ENCODE measurements at places on chromosomes 1 and 21. TPM values are rescaled to one million over a fixed set of nuclear protein-coding genes. Genes with fewer than 3 reads are reported as not detected.
A peak's percentile ranks its signal among the peaks of the same experiment; 100 is the strongest.

The SYCP1 gene
- total RNA-seq = not detected

The CHIA gene
- total RNA-seq = not detected

The HSD3B2 gene
- not detected for total RNA-seq

DNA sequence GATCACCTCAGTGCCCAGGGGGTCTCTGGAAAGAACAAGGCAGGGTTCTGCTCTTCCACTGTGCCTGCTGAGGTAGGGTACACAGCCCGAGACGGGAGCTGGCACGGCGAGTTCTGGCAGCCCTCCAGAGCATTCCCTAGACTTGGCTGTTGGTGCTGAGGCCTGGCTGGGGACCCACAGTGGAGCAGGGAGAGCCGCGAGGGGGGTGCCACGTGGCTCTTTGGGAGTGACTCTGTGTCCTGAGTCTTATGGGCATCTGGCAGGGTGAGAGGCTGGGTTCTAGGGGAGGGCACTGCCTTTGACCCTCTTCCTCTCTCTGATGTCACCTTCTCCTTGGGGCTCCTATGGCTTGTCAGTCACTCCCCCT is 336.4 kb downstream of the CAMTA1 start:
- DNase-seq = no peak
- H3K4me3 ChIP-seq = no peak overlapping the region
- no peaks in the 10 kb centered on the region for H3K27me3 ChIP-seq
- peaks cover 2% of the 10 kb centered on the region for H3K4me1 ChIP-seq
- no peaks in the 10 kb centered on the region for H3K36me3 ChIP-seq
- H3K27ac ChIP-seq = no peak overlapping the region

DNA sequence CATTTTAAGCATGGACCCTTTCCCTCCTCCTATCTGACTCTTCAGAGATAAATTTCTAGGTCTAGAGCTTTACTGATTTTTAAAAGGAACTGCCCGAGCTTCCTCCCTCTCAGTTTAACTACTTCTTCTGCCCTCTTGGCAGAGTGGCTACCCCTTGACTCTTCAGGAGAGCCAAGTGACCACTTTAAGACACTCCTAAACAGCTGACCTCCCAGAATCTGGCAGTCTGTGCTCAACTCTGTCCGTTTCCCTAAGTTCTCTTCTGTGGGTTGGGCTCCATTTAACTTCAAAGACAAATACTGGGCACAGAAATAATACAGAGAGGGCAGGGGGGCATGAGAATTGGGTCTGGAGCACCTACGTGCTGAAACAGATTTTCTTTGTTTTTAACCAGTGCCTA is 196.3 kb upstream of the FOXD3 start:
- H3K27ac ChIP-seq = no peak overlapping the region
- H3K4me3 ChIP-seq = no peak overlapping the region
- no peaks in the 10 kb centered on the region for H3K27me3 ChIP-seq
- H3K36me3 ChIP-seq = no peaks in the 10 kb centered on the region

DNA sequence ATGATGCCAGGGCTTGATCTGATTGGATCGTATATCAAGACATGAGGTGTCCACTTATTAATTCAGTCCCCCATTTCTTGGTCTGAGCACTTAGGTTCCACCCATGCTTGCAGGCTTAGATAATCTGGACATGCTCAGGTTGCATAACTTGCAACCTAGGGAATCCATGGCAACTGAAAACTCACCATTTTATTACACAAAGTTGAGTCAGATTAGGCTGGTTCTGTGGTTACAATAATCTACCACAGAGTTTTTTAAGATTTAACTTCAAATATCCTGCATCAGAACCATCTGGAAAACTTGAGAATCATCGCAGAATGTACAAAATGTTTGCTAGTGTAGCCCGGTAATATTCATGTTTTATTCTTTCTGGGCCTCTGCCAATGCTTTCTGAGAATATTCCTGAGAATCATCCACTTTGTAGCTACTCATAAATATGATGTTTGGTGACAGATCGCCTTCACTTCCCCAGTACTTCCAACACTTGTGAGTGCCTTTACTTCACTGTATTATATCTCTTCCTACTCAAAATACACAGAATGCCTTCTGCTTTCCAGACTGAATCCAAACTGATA is 707.2 kb upstream of the ADAMTS5 start:
- H3K27ac ChIP-seq = no peak overlapping the region
- H3K4me1 ChIP-seq = no peaks in the 10 kb centered on the region
- H3K4me3 ChIP-seq = no peak overlapping the region

DNA sequence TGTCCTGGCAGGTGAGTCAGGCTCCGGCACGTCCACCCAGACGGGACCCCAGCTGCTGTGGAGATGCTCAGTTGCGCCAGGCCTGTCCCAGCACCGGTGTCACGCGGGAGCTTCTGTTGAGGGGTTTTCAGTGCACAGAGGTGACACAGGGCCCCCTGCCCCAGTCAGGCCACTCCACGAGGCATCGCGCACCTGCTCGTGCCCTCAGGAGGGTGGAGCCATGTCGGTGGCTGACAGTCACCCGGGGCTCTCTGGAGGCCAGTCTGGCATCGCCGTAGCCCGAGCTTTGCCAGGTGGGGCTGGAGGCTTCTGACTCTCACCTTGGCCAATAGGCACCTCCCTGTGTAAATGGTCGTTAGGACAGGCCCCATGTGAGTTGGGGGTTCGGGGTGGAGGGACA is 11.1 kb downstream of the TMEM240 start:
- no peak overlapping the region for H3K4me3 ChIP-seq
- H3K4me1 ChIP-seq = no peaks in the 10 kb centered on the region
- H3K27me3 ChIP-seq = no peaks in the 10 kb centered on the region
- DNase-seq = no peak
- H3K27ac ChIP-seq = no peak overlapping the region
- peaks cover 5% of the 10 kb centered on the region for H3K36me3 ChIP-seq

- H3K27ac ChIP-seq = no peak overlapping the region
- H3K27me3 ChIP-seq = no peaks in the 10 kb centered on the region
- H3K4me1 ChIP-seq = no peaks in the 10 kb centered on the region
- H3K36me3 ChIP-seq = no peaks in the 10 kb centered on the region
These were observed 57.1 kb downstream of the RNF187 start for GRCh38 chr1:228544021-228544850.

- no peaks in the 10 kb centered on the region for H3K4me1 ChIP-seq
- no peaks in the 10 kb centered on the region for H3K36me3 ChIP-seq
- no peak overlapping the region for H3K4me3 ChIP-seq
- no peaks in the 10 kb centered on the region for H3K27me3 ChIP-seq
- no peak overlapping the region for H3K27ac ChIP-seq
These were observed 23.0 kb downstream of the LRRN2 start for GRCh38 chr1:204662530-204662929.

DNA sequence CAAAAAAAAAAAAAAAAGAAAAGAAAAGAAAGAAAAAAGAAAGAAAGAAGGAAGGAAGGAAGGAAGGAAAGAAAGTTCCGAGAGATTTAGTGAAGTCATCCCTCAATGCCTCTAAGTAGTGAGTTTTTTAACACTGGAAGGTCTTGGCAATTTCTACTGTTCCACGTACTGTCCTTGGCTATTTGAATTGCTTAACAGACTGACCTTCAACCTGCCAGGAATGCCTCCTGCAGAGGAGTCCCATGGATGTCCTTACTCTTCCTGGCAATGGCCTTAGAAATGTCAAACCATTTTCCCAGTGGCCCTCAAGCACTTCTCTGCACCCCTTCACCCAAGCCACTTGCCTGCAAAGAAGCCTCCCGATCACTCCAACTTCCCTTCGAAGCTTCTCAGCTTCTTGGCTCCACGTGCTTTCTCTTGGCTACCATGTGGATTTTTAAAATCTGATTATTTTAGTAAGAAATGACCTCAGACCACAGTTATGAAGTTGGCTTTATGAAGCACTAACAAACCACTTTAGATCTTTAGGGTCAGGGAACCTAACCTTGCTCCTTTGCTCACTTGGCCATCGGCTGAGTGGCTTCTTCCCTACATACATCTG is 43.7 kb upstream of the ABCG1 start:
- DNase-seq = no peak
- H3K4me3 ChIP-seq = no peak overlapping the region
- no peaks in the 10 kb centered on the region for H3K4me1 ChIP-seq
- H3K36me3 ChIP-seq = no peaks in the 10 kb centered on the region

- H3K36me3 ChIP-seq = no peaks in the 10 kb centered on the region
- H3K27me3 ChIP-seq = no peaks in the 10 kb centered on the region
- no peak overlapping the region for H3K4me3 ChIP-seq
- no peaks in the 10 kb centered on the region for H3K4me1 ChIP-seq
- no peak overlapping the region for H3K27ac ChIP-seq
- peak; percentile 50 for DNase-seq
These were observed 20.9 kb upstream of the CDCP2 start for GRCh38 chr1:54173681-54174080.

- DNase-seq = peak; percentile 39
- H3K4me1 ChIP-seq = no peaks in the 10 kb centered on the region
- H3K27me3 ChIP-seq = no peaks in the 10 kb centered on the region
- no peak overlapping the region for H3K4me3 ChIP-seq
- H3K27ac ChIP-seq = no peak overlapping the region
- no peaks in the 10 kb centered on the region for H3K36me3 ChIP-seq
These were observed 20.8 kb upstream of the GBP1 start for GRCh38 chr1:89085781-89086180.
